NCI-H2107 (cell line): ENCODE measurements at places on chromosomes 2 and 18.

- no peak for DNase-seq
Observed at GRCh38 chr2:43657241-43657640, 19.0 kb downstream of the C1GALT1C1L start.

- DNase-seq = no peak
Observed at GRCh38 chr2:40039549-40039948, 260.5 kb upstream of the THUMPD2 start.

- DNase-seq = no peak
Observed at GRCh38 chr2:192007581-192008228, 160.8 kb upstream of the CAVIN2 start.

GRCh38 chr2:100185105-100185504 is 42.7 kb upstream of the AFF3 start:
- no peak for DNase-seq

- DNase-seq = no peak
Observed at GRCh38 chr2:119261493-119262225, 38.0 kb downstream of the STEAP3 start.

- no peak for DNase-seq
Observed at GRCh38 chr2:239440511-239440959, 39.7 kb upstream of the HDAC4 start.

- DNase-seq = no peak
Observed at GRCh38 chr18:8705238-8705960, at the start of gene MTCL1. Gene MTCL1 (plus strand): TSS chr18:8705556. CDS start chr18:8705661, 105 bp downstream.

DNA sequence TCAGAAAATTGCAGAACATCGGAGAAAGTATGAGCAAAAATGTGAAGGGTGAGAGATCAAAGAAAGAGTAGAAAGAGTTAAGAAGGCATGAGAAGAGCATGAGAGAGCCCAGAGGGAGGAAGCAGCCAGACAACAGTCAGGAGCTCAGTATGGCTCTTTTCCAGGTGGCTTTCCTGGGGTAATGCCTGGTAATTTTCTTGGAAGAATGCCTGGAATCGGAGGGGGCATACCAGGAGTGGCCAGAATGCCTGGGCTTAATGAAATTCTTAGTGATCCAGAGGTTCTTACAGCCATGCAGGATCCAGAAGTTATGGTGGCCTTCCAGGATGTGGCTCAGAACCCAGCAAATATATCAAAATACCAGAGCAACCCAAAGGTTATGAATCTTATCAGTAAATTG is 271.8 kb upstream of the TFPI start:
- DNase-seq = no peak

GRCh38 chr2:157043786-157044185 is 213.7 kb upstream of the GALNT5 start:
- no peak for DNase-seq
